ENCODE measurements at places on chromosomes 16 and 17.
A peak's percentile ranks its signal among the peaks of the same experiment; 100 is the strongest.

DNA sequence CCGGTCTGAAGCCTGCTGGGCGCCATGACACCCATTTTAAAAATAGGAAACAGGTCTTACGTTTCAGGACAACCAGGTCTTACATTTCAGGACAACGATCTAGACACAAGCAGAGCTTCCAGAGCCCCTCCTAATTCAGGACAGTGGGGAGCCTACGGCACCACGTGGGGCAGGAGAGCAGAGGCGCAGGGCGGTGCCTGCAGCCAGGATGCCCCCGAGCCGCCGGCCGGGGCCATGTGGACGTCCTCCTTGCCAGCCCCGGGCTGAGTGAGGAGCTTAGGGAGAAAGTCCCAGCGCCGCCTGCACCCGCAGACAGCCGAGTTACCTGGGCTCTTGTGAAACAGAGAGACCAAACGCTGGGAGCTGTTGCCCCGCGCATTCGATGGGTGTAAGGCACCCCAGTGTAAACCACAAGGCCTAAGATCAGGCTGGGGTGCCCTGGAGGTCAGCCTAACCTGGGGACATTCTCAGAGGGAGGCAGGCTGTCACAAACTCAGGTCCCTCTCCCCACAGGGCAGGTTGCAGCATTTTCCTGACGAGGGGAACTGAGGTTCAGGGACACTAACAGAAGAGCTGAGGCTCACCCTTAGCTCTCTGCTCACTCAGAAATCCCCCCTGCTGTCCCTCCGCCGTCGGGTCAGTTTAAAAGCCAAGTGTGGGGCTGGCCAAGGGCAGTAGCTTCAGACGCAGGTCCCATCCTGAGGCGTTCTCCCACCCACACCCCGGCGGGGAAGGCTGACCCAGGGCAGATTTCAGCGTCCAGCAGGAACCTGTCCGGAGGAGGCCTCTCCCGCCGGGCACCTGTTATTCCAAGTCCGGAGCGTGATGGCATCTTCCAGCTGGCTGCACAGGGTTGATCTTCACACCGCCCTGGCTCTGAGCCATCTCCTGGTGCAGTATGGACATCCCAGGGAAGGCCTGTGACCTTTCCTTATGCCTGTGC lies 1.8 kb upstream of the NOTUM start:
- DNase-seq: no peak

DNA sequence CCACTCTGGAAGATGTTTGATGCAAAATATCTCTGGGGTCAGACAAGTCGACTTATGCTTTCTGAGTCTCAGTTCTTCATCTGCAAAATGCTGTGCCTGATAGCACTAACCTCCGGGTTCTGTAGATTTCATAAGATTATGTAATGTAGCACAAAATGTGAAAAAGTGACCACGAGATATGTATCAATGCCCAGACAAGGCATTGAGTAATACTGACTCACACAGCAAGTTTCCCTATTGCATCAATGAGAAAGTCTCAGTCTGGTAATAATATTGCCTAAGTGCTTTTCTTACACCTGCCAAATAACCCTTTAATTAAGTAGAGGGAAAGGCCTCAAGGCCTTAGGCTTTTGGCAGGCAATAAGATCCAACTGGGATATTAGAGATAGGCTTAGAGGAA lies 41.4 kb upstream of the MMP2 start:
- DNase-seq: no peak

GRCh38 chr16:10652730-10653590 lies 41.8 kb downstream of the TEKT5 start:
- no peak for DNase-seq

DNA sequence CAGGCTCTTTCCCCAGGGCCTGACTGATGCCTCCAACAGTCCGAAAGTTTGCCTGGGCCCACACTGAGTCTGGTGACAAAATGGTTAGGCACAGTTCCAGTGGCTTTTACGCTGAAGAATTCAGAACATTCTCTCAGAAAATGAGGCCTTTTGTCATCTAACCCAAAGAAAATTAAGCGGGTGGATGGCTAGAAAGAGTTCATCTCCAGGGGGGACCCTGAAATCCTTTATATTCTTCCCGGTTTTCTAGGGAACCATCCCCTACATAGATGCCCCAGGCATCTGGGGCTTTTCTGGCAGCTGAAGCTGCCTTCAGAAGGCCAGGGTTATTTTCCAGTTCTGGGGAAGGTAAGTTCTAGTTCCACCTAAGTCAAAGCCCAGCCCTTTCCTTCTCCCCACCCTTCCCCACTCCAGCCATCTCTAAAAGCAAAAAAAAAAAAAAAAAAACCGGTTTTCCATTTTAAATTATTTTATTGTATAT lies 2.2 kb downstream of the RASD1 start:
- DNase-seq: no peak

GRCh38 chr17:66753126-66753920 lies 81.6 kb upstream of the CACNG5 start:
- DNase-seq: no peak

- DNase-seq: no peak
Measured at GRCh38 chr17:62062944-62063343, 2.1 kb downstream of the MED13 start.

DNA sequence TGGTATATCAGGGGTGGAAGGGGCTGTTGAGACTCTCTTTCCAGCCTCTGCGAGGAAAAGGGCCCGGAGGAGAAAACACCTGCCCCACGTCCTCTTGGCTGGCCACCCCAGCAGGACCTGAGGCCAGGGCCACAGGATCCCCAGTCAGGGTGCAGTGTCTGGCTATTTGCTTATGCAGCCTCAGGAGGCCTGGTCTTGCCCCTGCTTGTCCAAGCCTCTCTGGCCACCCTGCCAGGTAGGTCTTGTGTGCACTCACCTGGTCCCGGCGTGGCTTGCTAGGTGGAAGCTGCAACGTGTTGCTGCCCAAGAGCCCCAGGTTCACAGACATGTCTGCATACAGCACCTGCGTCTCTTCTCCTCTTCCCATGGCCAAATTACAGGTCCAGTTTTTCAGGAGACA lies 549 bp downstream of the TMEM238L start:
- no peak for DNase-seq

GRCh38 chr16:77496934-77497333 lies 62.1 kb upstream of the ADAMTS18 start:
- DNase-seq: no peak

- peak; percentile 5 for DNase-seq
Measured at GRCh38 chr16:78227855-78228254, 128.4 kb downstream of the WWOX start.

- peak; percentile 70 for DNase-seq
Measured at GRCh38 chr16:81723098-81723723, 55.9 kb upstream of the PLCG2 start.

DNA sequence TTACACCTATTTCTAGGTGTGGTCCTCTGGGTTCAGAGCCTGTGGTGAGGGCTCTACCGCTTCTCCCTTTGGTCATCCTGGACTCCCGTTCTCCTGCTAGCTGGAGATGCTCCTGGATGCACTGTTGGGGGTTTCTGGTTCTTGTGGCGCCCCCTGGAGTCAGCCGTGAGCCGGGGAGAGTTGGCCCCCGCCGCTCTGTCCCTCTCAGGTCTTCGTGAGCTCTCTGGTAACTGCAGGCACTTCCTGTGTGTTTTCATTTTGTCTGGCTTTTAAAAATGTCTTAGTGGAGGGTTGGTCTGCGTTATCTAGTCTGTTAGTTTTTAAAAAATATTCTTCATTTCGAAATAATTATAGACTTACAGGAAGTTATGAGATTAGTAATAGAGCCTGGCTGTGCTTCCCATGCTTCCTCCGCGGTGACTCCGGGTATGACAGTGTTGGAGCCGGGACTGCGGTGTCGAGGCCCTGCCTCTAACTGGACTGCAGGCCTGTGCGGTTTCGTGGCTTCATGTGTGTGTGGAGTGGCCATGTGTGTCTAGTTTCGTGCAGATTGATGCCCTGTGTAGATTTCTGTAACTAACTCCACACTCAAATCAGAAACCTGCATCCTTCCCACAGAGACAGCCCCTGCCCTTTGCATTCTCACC lies 78.0 kb upstream of the ZNF750 start:
- no peak for DNase-seq

Data from skin of body (tissue), 3 donors.